Natural killer cell (primary cell): ENCODE measurements at places on chromosomes 3 and 15.

DNA sequence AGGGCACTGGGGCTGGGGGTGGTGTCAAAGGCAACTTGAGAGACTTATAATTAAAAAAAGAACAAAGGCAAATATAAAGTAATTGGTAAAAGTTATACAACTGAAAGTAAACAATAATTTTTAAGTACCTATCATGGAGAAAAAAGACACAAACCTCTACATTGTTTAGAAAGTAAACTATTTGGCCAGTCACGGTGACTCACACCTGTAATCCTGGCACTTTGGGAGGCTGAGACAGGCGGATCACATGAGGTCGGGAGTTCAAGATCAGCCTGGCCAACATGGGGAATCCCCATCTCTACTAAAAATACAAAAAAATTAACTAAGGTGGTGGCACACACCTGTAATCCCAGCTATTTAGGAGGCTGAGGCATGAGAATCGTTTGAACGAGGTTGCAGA is 25.8 kb downstream of the RPSA start:
- no peak for DNase-seq

DNA sequence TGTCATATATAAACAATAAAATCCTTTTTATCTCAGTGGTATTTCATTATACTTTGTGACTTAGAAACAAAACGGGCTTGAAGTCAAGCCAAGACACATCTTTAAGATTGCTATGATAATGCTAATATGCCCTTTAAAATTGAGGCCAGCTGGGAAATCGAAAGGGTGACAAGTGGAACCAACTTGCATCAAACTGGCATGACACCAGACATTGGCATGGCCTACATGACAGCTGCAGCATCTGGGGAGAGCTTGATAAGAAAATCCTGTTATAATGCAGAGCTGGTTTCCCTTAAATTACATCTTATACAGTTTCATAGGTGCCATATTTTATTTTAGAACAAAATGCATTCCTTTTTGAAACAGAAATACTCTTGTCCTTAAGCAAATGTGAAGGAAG is 325.2 kb downstream of the ZBBX start:
- DNase-seq, result no peak

DNA sequence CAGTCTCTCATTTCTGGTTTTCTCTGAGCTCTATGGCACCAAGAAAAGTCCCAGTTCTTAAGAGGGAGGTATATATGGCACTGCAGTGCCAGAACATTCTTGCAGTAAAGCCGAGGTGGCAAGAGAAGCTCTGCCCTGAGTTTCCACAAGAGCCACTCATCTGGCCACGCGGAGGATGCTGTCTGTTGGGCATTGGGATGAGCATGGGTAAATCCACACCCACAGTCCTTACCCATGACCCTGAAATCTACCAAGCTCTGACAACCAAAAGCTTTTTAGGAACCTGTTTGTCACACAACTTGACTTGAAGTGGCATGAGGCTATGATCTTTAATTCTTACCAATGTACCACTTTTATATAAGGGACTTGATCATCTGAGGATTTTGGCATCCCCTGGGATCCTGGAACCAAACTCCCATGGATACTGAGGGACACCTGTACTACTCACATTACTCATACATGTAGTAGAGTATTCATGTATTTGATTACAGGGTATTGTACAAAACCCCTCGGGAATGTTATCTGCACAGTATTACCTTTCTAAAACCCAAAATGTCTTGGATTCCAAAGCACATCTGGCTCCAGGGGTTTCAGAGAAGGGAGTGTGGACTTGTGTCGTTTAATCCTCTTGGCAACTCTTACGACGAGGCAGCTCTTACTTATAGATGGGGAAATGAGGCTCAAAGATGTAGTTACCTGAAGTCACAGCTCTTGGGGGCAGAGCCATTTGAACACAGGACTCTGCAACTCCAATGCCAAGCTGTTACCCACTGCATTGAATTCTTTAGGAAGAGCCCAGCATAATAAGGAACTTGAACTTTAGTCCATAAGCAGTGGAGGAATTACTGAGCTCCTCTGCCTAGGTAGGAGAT is 8.8 kb downstream of the RPL32 start:
- DNase-seq, result no peak

DNA sequence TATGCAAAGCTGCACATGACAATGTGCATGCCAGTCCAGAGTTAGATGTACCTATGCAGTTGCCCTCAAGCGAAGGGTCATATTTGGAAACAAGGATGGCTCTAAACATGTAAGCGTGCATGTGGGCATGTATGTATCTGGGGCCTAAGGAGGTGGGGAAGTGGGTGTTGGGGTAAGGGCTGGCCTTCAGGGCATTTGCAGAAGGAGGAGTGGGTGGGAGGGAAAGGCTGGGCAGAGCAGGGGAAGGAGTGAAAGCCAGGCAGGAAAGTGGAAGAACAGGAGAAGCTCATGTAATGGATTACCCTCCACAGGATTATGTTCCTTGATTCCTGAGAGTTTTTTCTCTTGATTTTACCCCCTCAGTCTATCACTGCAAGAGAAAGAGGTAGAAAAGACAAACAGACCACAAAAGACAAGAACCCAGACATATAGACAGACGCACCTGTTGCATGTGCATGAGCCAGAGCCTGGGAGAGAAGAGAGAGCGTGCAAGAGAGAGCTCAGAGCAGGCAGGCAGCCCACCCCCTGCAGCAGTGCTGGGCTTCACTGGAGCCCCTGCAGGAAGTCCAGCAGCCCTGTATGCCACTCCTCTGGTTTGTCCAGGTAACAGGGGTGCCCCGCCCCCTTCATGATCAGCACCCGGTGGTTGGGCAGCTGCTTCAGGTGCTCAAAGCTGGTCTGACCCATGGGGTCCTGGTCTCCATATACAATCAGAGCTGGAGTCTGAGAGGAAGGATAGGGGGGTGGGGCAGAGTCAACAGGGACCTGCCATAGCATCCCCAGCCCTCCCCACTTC is 1.8 kb upstream of the PCBP4 start:
- DNase-seq, result no peak
